WTC11 (cell line): ENCODE measurements at places on chromosomes 11 and 22. TPM values are rescaled to one million over a fixed set of nuclear protein-coding genes. Genes with fewer than 3 reads are reported as not detected.

DNA sequence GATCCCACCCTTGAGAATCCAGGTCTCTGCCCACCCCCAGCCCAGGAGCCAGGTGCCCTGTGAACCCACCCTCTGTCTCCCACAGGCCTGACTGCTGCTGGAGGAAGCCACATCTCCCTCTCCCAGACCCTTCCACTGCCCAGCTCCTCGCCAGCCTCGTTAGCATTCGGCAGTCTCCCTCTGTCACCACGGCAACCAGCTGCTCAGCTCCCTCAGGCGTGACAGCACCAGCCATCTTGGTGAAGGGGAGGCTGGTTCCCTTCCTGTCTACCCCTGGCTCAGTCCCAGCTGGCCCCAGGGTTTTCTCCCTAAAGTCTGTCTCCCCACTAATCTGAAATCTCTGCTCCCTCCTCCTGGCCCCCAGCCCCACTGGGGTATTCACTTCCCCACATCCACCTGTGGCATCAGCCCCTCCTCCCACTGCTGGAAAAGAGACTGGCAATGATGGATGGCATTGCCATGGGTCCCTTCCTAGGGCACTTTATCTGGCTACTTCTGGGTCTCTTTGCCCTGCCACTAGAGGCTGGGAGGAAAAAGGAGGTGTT, 28.1 kb downstream of the NRXN2 start:
- H3K27ac ChIP-seq, result no peak overlapping the region
- H3K4me3 ChIP-seq, result no peak overlapping the region
- no peaks in the 10 kb centered on the region for H3K36me3 ChIP-seq
- no peak for DNase-seq

DNA sequence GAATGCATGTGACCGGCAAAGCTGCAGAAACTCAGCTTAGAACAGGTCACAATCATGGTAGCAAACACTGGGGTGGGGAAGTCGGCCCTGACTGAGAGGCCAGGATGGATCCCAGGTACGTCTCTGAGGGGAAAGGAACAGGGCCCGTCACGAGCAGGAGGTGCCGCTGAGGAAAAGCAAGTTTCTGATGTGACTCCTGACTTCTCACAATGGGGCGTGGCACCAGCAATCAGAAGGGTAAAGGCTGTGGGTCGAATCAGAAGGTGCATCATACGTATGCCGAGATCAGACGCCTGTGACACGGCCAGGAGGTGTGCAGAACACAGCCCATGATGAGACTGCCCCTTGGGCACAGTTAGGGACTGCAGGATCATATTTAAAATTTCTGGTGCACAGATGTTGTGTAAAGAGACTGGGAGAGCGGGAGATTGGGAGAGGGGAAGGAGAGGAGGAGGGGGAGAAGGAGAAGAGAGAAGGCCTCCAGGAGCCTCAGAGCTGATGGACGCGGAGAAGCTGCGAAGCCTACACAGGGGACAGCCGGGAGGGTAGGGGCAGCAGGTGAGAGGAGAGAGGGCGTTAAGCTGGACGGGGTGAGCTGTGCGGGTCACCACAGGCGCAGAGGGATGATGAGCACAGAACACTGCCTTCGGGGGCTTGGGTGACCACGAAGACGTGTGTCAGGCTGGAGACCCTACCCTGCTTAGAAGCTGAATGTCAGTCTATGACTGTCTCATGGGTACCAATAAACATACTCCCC, 30.7 kb downstream of the KRTAP5-5 start:
- H3K4me3 ChIP-seq, result no peak overlapping the region
- peaks cover 7% of the 10 kb centered on the region for H3K27me3 ChIP-seq
- H3K4me1 ChIP-seq, result no peaks in the 10 kb centered on the region
- H3K27ac ChIP-seq, result peak overlapping the region; percentile 50; the same call in 1 of the 2 replicates

GRCh38 chr11:66293777-66294625, 2.3 kb downstream of the TMEM151A start:
- peaks cover 38% of the 10 kb centered on the region for H3K27me3 ChIP-seq
- H3K4me3 ChIP-seq, result peak overlapping the region; percentile 37
- H3K36me3 ChIP-seq, result no peaks in the 10 kb centered on the region
- no peak overlapping the region for H3K27ac ChIP-seq

DNA sequence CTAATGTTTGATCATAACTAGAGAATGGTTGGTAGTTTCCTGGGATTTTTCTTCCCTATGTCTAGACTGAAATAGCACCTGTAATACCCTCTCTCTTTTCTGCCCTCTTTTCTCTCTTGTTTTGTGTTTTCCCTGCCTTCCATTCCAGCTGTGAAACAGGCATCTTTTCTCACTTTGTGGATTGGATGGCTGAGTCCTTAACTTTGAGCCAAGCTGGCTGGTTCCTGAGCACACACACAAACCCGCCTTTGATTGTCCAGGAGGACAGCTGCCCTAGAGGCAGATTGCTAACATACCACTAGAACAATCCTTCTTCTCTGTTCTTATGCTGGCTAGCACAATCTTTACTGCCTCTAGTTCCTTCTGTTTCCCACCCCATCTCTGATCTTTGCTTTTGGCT, 17.7 kb downstream of the CTNND1 start:
- H3K4me3 ChIP-seq, result peak overlapping the region; percentile 51
- H3K27me3 ChIP-seq, result no peaks in the 10 kb centered on the region
- H3K27ac ChIP-seq, result peak overlapping the region; percentile 99
- peak; percentile 31 for DNase-seq
- H3K4me1 ChIP-seq, result peaks cover 87% of the 10 kb centered on the region

GRCh38 chr11:2428322-2428795, 16.0 kb downstream of the TRPM5 start:
- no peaks in the 10 kb centered on the region for H3K36me3 ChIP-seq
- peak; percentile 88 for DNase-seq
- no peak overlapping the region for H3K27ac ChIP-seq
- no peaks in the 10 kb centered on the region for H3K4me1 ChIP-seq

- no peaks in the 10 kb centered on the region for H3K36me3 ChIP-seq
- H3K27me3 ChIP-seq, result no peaks in the 10 kb centered on the region; the same call in 1 of the 2 replicates
- H3K4me3 ChIP-seq, result no peak overlapping the region
- DNase-seq, result no peak
Measured at GRCh38 chr11:32821517-32821916, 8.2 kb upstream of the PRRG4 start.

DNA sequence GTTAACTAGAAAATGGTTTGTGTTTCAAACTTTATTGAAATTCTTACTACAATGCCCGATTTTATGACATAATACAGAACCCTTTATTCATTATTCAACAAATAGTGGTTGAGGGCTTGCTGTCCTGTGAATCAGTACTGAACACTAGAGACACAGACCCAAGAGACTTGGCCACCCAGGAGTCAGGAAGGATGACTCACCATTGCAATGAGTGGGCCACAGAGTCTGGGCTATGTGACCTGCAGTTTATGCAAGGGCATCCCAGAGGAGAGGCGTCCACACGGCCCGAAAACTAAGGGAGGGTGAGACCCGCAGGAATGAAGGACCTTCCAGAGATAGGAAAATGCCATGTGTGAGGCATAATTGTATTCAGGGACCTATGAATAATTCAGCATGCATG, 143.8 kb upstream of the DDI1 start:
- H3K4me3 ChIP-seq, result no peak overlapping the region
- no peaks in the 10 kb centered on the region for H3K27me3 ChIP-seq
- DNase-seq, result no peak

- peaks cover 11% of the 10 kb centered on the region for H3K4me1 ChIP-seq
- H3K27ac ChIP-seq, result no peak overlapping the region
- peaks cover 69% of the 10 kb centered on the region for H3K27me3 ChIP-seq
- no peaks in the 10 kb centered on the region for H3K36me3 ChIP-seq
- H3K4me3 ChIP-seq, result no peak overlapping the region
Measured at GRCh38 chr11:124160986-124161385, 22.2 kb upstream of the OR10D3 start.

DNA sequence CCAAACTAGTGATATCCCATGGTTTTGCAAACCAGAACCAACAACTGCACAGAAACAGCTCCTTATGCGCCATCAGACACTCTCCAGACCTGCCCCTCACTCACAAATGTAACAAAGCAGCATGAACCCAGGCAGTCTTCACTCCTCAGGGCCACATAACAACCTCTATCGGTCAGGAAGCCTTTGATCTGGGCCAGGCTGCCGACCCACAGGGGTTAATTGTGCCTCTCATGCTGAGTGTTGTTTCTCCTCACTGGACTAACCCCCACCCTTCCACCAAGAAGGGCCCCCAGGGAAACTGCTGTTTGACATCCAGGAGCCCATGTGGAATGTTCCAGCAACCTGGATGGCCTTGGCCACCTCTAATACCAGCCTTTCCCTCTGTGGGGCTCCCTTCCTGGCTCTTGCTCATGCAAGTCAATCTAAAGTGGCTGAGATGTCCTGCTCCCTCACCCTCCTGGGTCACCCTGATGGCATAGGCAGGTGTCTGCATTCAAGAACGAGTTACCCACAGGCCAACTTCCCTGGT, 7.9 kb upstream of the RGL4 start:
- no peak overlapping the region for H3K27ac ChIP-seq
- peaks cover 20% of the 10 kb centered on the region for H3K36me3 ChIP-seq
- H3K4me1 ChIP-seq, result peaks cover 4% of the 10 kb centered on the region
- no peak for DNase-seq

GRCh38 chr11:75050516-75050915, 46.2 kb downstream of the OR2AT4 start:
- peaks cover 9% of the 10 kb centered on the region for H3K4me1 ChIP-seq
- H3K36me3 ChIP-seq, result peaks cover 6% of the 10 kb centered on the region; the same call in 1 of the 2 replicates
- no peak overlapping the region for H3K27ac ChIP-seq
- no peak for DNase-seq

- peaks cover 36% of the 10 kb centered on the region for H3K4me1 ChIP-seq
- no peak overlapping the region for H3K4me3 ChIP-seq
- H3K27me3 ChIP-seq, result no peaks in the 10 kb centered on the region
- no peak overlapping the region for H3K27ac ChIP-seq
- no peaks in the 10 kb centered on the region for H3K36me3 ChIP-seq
- DNase-seq, result no peak
Measured at GRCh38 chr11:12243486-12243885, 133.1 kb downstream of the MICAL2 start.

DNA sequence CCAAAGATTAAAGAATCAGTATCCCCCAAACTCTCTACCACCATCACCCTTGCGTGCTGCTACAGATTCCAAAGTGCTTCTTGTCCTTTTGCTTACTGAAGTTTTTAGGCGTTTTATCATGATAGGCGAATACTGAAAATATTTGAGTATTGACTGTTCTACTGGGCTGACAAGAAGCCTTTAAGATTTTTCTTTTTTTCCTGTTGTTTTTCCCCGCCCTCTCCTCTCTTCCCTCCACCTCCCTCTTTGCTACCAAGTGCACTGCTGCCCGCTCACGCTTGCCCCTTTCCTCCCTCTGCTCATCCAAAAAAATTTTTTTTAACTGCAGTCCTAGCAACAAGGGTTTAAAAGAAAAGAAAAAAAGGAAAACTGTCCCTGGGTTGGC, 679 bp downstream of the SPCS2 start:
- no peaks in the 10 kb centered on the region for H3K27me3 ChIP-seq
- H3K36me3 ChIP-seq, result peaks cover 11% of the 10 kb centered on the region; the same call in 1 of the 2 replicates
- no peak for DNase-seq
- peak overlapping the region; percentile 98 for H3K27ac ChIP-seq

GRCh38 chr11:96035740-96036078, 111.8 kb upstream of the MTMR2 start:
- DNase-seq, result no peak
- no peak overlapping the region for H3K4me3 ChIP-seq
- H3K4me1 ChIP-seq, result peaks cover 21% of the 10 kb centered on the region
- no peak overlapping the region for H3K27ac ChIP-seq

DNA sequence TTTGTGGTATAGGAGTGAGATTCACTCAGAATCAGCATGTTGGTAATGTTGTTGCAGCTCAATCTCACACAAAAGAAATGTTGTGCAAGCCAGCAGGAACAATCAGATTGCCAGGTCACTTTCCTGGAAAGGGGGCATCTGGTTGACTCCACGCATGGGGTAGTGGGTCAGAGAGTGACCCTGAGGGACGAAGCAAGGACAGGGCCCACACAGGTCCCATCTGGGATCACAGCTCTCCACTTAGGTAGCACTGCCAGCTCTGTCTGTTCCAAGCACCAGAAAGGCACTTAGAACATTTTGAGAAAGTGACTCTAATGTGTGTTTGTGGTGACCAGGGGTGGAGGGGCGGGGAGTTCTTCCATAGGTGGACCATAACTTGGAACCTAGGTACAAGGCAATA, 109.5 kb downstream of the RASSF10 start:
- H3K27ac ChIP-seq, result no peak overlapping the region
- H3K36me3 ChIP-seq, result peaks cover 13% of the 10 kb centered on the region
- DNase-seq, result no peak
- H3K4me3 ChIP-seq, result no peak overlapping the region
- peaks cover 23% of the 10 kb centered on the region for H3K4me1 ChIP-seq

OR2AG1 gene
- not detected in 3 replicates for total RNA-seq

BAIAP2L2 gene
- total RNA-seq, result 3.0 to 5.7 TPM (median 4.9 TPM) in 3 replicates

ACR gene
- total RNA-seq, result 0.18 to 0.55 TPM (median 0.46 TPM) in 3 replicates

GAS2 gene
- total RNA-seq, result 1.8 to 3.0 TPM (median 2.4 TPM) in 3 replicates

CFAP300 gene
- 1.1 to 2.2 TPM (median 1.9 TPM) in 3 replicates for total RNA-seq

OR5AK2 gene
- total RNA-seq, result not detected in 3 replicates

TAF10 gene
- 165 to 186 TPM (median 178 TPM) in 3 replicates for total RNA-seq

ART1 gene
- not detected in 3 replicates for total RNA-seq

ABTB2 gene
- total RNA-seq, result 7.9 to 12.8 TPM (median 8.4 TPM) in 3 replicates

CCDC87 gene
- 0.71 to 0.85 TPM (median 0.80 TPM) in 3 replicates for total RNA-seq

SYT12 gene
- 4.6 to 7.3 TPM (median 7.1 TPM) in 3 replicates for total RNA-seq
